ENCODE measurements at places on chromosomes 7 and 10.

DNA sequence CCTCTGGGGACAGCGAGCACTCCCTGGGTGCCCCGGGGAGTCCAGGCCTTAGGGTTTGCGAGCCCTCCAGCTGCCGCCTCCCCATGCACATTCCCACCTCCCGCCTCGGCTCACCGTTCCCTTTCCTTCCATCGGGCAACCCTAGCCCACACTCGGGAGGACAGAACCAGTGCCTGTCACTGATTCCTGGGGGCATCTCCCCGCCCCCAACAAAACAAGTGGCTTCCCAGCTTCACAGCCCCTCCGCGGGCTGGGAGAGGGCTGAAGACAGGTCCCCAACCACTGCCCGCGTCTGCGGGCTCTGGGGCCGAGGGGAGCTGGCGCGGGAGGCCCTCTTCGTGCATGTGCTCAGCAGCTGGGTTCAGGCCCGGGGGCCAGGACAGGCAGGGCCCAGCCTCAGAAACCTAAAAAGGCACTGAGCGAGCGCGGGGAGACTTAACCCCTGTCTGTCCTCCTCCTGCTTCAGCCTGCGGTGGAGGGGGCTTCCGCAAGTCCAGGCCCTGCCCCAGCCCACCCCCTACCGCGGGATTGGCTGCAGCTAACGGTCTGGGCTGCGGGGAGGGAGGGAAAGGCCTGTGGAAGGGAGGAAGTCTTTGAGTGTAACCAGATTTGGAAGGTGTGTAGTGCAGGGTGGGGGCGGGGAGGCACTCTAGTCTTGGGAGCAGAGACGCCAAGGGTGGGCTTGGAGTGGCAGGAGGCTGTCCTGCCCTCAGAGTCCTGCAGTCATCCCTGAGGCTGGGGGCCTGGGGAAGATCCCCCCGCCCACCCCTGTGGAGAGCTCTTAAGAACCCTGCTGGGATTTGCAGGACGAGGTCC is 1.2 kb downstream of the FLNC start:
- DNase-seq: no peak

DNA sequence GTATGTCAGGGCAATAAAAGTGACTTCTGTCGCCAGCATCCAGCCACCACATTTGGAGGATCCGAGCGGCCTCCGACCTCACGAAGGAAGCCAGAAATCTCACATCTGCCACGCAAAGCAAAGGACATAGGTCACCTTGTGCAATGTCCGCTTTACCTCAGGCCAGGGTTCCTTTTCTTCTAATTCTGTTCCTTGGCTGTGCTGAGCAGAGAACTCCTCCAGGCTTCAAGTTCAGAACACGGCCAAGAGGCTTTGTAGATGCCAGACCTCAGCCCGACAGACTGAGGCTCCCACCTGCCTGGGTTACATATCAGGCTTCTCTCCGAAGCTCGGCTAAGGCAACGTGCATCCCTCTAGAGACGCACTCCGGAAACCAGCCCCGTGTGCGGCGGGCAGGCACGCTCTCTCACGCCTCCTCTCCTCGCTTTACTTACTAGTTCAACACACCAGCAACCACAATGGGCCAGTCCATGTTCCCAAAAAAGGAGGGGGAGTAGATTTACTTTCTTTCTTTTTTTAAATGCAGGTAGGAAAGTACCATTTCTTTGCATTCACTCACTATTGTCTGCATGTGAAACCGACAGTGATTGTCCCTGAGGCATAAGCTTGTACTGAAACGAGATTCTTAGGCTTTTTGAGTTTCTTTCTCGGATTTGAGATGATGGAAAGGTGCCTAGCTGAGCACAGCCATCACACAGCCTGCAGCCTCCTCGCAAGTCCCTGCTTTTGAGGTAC is 122.4 kb upstream of the AFAP1L2 start:
- DNase-seq: peak; percentile 93

DNA sequence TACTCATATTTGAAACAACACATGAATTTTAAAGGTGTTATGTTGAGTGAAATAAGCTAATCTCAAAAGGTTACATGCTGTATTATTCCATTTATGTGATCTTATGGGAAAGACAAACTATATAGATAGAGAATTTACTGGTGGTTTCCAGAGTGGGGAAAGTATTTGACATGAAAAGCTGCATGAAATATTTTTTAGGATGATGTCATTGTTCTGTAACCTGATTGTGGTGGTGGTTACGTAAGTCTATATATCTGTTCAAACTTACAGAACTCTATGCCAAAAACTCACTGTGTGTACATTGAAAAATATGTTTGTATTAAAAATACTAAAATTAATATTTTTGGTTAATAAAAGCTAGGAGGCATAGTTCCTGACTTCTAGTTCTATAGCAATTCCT is 453.0 kb downstream of the SORCS3 start:
- DNase-seq: no peak

GRCh38 chr7:122369756-122370155 is 65.2 kb upstream of the FEZF1 start:
- DNase-seq: no peak

DNA sequence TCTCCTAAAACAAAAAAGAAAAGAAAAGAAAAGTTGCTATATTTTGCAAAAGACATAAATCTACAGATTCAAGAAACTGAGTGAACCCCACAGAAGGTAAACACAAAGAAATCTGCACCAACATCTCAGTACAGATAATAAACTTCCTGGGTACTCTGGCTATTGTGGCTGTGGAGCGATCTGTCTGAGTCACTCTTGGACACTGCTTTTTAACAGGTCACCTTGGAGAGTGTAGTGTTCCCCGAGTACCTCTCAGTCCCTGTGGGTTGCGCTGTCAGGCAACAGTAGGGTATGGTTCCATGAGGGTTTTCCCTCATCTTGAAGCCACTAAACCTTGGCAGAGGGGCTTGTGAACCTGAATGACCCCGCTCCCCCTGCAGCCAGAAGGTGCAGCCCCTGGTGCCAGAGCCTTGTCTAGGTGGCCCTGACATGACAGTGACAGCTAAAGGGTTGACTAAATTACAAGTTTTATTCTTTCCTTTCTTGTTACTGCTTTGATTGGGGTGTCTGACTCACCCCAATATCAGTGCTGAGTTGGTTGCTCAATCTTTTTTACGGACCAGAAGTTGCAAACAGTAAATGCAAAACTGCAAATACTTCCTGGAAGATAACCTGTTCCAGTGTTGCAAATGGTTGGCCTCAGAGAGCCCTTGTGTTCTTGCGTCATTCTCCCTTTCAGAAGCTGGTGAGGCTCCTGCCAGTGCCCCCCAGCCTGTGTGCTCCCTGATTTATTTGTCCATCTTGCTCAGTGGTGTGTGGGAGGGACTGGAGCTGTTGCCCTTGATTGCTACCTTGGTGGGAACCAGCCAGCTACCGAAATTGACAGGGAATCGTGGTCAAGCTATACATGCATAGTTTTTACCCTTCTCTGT is 30.6 kb downstream of the POR start:
- DNase-seq: no peak

GRCh38 chr10:3132036-3133025 is 40.3 kb downstream of the PITRM1 start:
- no peak for DNase-seq

DNA sequence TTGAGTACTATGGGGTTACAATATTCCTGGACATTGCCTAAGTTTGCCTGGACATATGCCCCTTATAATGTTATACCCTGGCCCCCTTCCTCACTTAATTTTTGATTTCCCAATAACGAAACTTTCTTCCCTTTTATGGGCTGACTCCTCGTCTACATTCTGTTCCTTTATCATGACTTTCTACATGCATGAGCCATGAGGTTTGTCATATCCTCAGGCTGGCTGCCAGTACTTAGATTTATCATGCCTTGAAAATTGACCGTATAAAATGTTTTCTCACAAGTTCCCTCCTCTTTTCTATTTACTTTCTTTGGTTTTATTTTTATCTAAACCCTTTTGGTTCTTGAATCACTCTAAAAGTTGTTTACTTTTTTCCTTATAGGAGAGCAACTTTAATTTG is 4.7 kb downstream of the DNAH11 start:
- DNase-seq: no peak

DNA sequence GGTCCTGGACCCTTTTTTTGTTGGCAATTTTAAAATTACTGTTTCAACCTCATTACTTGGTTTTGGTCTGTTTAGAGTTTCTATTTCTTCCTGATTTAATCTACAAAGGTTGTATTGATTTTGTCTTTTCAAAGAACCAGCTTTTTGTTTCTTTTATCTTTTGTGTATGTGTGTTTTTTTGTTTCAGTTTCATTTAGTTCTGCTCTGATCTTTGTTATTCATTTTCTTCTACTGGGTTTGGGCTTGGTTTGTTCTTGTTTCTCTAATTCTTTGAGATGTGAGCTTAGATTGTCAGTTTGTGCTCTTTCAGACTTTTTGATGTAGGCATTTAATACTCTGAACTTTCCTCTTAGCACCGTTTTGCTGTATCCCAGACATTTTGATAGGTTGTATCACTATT is 8.5 kb upstream of the MRPS33 start:
- peak; percentile 19 for DNase-seq

- peak; percentile 86 for DNase-seq
Measured at GRCh38 chr7:100604028-100604975, 2.1 kb downstream of the PCOLCE start.

DNA sequence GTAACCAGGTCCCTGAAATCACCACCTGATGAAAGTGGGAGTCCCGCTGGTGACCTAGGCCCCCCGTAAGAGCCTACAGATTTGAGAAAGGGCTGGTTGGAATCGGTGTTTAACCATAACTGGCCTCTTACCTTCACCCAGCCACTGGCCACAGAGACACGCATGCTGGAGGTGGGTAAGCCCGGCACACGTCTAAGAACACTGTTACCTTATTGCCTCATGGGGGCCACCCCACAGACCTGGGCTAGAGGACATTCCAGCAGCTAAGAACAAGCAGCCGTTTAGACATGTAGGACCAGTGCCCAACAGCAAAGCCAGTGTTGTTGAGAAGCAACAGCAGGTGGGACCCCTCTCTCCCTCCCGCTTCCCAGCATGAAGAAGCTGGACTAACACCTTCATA is 2.5 kb upstream of the GDF2 start:
- no peak for DNase-seq

GRCh38 chr7:55242613-55243012 is 122.5 kb upstream of the LANCL2 start:
- DNase-seq: no peak

- no peak for DNase-seq
Measured at GRCh38 chr10:69439813-69440506, 11.3 kb upstream of the TSPAN15 start.

GRCh38 chr7:116557066-116557585 is 32.3 kb downstream of the CAV1 start:
- no peak for DNase-seq

- DNase-seq: no peak
Measured at GRCh38 chr7:130275826-130276297, 9.2 kb downstream of the CPA2 start.

DNA sequence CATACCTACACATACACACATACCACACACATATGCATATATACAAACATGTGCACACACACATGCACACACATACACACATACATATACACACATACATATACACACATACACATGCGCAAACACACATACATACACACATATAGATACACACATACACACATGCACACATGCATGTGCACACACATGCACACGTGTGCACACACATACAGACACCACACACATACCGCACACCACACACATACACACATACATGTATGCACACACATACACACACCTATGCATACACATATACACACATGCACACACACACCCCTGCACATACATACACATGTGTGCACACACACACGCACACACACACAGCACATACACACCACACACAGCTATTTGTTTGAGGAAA is 236.5 kb downstream of the WDR11 start:
- DNase-seq: no peak

GRCh38 chr10:86596266-86596665 is 58.1 kb upstream of the OPN4 start:
- DNase-seq: no peak

DNA sequence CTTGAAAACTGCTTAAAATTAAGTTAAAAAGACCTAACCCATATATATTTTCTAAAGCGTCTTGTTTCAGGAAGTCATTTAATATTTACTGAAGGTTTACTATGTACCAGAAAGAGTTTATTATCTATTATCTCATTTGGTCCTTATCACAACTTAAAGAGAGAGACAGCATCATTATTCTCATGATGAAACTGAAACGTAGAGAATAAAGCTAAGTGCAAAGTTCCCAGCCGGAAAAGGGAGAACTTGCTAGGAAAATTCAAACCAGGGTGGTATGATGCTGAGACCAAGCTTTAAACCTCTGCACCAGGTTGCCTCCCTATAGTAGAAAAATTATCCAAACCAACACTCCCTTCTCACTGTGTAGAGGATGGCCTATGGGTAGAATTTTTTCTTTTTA is 207.7 kb upstream of the BMPER start:
- no peak for DNase-seq

- DNase-seq: no peak
Measured at GRCh38 chr10:111129363-111129762, 52.5 kb downstream of the ADRA2A start.

DNA sequence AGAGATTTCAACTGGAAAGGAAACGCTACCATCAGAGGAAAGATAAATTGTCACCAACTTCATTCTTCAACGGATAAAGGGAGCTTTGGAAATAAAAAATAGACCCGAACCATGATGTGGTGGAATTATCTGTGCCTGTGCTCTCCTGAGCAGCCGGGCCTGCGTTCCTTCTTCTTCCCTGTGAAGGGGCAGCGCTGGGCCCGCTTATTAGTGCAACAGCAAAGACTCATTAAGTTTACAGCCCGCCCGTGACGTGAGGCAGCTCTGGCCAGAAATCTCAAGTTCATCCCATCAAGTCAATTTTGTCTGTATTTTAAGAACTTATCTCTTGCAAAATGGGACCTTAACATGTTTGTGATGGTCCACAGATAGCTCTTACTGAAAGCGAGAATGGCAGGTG is 193.7 kb downstream of the ADARB2 start:
- DNase-seq: no peak

DNA sequence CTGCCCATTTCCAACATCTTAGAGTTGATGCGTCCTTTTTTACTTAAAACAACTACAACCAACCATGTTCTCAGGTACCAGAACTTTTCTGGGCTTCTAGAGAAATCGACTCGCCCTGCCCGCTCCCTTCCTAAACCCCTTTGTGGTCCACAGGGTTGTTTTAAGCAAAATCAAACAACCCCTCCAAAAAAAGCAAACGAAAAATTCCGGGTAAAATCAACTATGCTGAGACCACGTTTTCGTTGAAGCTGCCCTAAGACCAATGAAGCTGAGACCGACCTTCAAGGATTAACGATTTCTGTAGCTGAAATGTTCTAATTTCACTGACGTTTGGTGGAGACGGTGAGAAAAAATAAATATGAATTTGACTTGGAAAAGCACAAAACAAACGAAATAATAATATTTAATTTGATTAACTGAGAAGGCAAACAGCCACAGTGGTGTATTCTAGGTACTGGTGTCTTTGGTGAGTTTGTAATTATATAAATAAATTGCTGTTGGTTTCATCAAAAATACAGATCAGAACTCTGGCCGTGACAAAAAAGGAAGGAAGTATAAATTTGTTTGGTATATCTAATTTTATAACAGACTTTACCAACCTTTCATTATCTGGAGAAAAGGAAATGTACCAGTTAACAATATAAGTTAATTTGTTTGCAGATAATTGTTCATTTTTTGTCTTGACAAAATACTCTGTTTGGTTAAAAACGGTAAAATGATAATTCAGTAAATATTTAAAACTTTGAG is 4.7 kb upstream of the IGF2BP3 start:
- no peak for DNase-seq

- no peak for DNase-seq
Measured at GRCh38 chr7:55531536-55531935, 40.8 kb downstream of the VOPP1 start.

- no peak for DNase-seq
Measured at GRCh38 chr10:117886766-117887165, 160.0 kb downstream of the RAB11FIP2 start.

Measured in CD4-positive, alpha-beta T cell treated with Interleukin-10 for 1 hour (primary cell).